ENCODE measurements at places on chromosomes 4 and X.

DNA sequence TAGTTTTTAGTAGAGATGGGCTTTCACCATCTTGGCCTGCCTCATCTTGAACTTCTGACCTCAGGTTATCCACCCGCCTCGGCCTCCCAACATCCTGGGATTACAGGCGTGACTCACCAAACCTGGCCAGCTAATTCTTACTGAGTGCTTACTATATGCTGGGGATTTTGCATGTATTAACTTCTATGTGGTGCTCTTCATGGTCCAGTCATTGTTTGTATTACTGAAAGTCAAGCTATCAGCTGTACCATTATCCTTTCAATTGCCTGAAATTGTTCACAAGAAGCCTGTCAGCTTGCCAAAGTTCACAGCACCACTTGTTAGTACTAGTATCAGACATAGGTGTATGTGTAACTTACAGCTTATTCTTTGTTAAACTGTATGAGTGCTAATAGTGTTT, 1272.1 kb downstream of the ARAP2 start:
- DNase-seq = no peak

GRCh38 chr4:15340902-15341732, 86.7 kb upstream of the C1QTNF7 start:
- no peak for DNase-seq

DNA sequence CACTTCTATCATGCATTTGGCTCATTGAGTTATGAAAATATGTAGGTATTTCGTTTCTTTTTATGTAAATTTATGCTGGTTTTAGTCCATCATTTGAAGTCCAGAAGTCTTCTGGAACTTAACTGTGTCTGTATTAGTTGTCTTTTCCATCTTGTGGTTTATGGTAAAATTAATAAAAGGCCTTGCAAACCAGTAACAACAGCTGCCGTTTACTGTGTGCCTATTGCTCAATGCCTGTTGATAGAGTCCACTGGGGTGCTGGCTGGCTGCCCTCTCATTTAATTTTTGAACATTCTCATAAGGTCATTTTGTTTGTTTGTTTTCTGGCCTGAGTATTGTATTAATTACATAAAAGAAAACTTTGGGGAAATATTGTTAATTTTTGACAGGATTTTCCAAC, 98.0 kb downstream of the NAA11 start:
- peak; percentile 69 for DNase-seq

GRCh38 chrX:53256446-53257041, 24.8 kb downstream of the IQSEC2 start:
- no peak for DNase-seq

- no peak for DNase-seq
Observed at GRCh38 chrX:124665621-124666400, 319.4 kb downstream of the SH2D1A start.

GRCh38 chr4:158534727-158535126, 13.0 kb downstream of the RXFP1 start:
- DNase-seq = no peak

GRCh38 chr4:110682311-110682710, 59.4 kb upstream of the PITX2 start:
- DNase-seq = no peak

- DNase-seq = no peak
Observed at GRCh38 chr4:166823126-166823525, 411.2 kb downstream of the SPOCK3 start.
